SHP77 (cell line): ENCODE measurements at places on chromosomes 11 and 22.

DNA sequence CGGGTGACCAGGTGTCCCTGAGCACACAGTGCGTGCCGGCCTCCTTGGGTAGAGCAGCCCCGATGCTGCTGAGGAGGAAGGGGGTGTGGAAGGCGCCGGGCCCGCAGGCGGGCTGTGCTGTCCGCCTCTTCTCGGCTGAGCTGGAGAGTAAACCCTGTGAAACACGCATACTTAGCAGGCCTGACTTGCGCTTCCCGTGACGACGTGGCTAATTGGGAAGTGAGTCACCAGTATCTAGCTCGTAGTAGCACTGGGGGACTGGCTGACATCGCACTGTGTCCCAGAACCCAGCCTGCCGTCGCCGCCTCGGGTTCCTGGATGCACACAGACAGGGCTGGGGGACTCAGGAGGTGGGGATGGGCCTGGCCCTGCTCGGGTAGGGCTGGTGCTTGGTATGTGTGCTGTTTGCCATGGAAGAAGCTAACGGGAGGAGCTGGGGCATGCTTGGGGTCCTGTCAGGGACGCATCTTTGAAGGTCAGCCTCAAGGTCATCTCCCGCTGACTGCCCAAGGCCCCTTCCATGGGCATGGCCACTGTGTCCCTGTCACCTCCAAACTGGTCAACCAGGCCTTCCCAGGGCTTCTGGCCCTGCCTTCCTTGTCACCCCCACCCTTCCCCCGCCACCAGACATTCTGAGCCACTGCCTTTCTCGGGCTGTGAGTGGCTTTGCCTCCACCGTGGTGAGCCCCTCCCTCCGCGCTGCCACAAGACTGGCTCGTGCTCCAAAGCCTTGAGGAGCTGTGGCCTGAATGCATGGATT, 1327.0 kb downstream of the BRD1 start:
- DNase-seq, result no peak

GRCh38 chr11:35619116-35619854, 1.0 kb downstream of the FJX1 start:
- DNase-seq, result peak; percentile 62

DNA sequence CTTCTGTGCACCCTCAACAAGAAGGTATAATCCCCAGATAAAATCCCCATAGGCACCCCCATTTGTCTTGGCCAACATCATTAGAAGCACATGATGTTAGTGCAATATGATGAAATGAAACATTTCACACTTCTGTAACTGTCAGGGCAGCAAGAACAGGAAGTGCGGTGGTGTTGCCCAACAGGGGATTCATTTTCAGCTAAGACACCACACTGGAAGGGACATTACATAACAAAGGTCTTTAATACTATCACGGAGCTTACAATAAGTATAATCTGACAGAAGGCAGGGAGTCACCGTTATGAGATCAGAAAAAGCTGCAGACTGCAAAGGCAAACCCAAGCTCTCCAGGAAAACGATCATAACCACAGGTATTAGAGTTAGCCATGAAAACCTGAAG, 2.0 kb downstream of the OR52W1 start:
- no peak for DNase-seq

- no peak for DNase-seq
Measured at GRCh38 chr11:115591380-115591779, 87.2 kb upstream of the CADM1 start.

DNA sequence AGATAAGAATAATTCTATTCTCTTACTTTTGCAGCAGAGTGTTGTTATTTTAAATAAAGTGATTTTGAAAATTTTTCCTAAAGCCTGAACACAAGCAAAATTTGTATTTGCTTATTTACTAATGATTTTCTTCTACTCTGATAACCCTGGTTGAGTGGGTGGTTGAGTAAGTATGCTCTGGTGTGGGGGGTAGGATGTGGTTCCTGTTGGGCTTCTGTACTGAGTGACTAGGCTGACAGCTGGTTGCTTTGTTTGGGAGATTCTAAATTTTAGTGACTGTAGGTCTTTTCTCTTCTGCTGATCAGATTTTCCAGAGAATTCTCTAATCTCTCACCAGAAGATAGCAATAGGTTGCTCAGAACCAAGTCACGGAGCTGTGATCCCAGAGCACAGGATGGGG, 61.6 kb downstream of the METTL15 start:
- no peak for DNase-seq

DNA sequence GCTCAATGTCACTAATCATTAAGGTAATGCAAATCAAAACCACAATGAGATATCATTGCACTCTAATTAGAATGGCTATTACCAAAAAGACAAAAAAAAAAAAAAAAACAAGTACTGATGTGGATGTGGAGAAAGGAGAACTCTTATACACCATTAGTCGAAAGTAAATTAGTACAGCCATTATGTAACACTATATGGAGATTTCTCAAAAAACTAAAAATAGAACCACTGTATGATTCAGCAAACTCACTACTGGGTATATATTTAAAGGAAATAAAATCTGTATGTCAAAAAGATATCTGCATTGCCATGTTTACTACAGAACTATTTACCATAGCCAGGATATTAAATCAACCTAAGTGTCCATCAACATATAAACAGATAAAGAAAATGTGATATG, 265.4 kb upstream of the ARHGAP20 start:
- DNase-seq, result no peak

DNA sequence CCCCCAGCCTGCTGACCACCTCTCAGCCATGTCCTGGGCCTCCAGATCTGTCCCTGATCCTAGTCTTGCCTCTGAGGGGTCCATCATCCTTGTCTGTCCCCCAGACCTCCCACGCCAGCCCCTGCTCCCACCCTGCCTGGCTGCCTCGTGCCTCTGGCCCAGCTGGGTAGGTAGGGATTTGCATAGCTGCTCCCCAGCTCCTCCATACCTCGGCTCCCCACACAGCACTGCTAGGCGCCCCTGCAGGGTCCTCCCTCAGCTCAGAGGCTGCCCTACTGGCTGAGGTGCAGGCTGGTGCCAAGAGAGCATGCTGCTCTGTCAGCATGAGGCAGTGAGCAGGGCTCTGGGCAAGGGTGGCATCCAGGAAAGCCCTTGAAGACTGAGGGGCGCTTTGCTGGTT, 47.7 kb downstream of the NFAM1 start:
- no peak for DNase-seq

DNA sequence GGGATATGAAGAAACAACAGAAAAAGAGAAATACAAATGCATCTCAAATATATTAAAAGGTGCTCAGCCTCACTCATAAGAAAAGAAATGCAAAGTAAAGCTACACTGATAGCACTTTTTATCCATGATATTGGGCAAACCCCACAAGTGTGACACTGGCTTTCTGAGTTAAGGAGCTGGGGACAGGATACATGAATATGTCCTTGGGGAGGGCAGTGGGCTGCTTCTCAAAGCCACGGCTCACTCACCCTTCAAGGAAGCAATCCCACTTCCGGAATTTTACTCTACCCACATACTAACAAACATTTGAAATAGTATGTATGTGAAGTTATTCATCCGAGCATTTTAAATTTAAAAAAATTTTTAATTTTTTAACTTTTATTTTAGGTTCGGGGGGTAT, 41.1 kb upstream of the SLC22A12 start:
- no peak for DNase-seq
